ENCODE measurements at places on chromosomes 12 and 14.
A peak's percentile ranks its signal among the peaks of the same experiment; 100 is the strongest.

DNA sequence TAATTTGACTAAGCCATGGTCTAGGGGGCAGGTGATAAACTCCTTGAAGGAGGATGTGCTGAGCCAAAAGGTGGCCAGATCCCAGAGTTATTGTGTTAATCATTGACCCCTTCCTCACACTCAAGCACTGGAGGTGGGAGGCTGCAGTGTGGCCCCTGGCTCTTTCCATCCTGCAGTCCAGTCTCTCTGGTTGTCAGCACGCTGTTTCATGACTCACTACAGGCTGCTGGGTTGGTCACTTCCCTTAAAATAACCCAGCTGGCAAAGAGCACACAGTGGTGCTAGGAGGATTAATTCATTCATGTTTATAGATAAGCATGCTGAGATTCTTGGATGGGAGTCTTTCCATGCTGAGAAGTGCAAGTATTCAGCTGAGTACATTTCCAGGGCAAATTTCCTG is 228.9 kb downstream of the ANO2 start:
- DNase-seq, result no peak

DNA sequence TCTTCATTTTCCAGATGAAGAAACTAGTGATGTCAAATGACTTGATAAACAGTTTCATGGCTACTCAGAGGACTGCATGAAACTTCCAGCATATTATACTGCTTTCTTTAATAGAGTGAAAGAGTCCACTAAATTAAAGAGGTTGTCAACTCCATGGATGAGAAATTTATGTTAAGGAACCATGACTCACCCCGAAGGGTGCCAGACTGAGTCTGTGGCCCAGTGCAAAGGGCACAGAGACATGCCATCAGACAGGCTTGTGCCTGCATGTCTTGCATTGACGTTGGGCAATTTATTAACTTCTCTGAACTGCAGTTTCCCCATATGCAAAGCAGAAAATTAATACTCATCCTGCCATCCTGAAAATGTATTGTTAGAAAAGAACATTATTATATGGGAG is 382.4 kb downstream of the APAF1 start:
- DNase-seq, result no peak

DNA sequence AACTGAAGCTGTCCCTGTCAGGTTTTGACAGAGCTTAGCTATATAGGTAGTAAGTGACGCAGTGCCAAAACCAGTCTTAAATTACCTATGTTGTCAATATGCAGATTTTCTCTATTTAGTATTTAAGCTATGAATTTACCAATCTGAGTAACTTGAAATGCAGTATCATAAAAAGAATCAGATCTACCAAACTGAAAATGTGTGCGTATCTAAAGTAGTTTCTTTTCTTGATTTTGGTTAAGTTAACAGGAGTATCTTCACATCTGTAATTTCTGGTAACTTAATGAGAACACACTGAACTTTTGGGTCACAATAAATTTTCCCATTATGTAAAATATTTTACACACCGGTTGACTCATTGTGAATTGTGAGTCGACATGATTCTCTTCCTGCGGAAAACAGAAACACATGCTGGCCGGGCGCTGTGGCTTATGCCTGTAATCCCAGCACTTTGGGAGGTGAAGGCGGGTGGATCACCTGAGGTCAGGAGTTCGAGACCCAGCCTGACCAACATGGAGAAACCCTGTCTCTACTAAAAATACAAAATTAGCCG is 45.1 kb downstream of the TRAF3 start:
- no peak for DNase-seq

DNA sequence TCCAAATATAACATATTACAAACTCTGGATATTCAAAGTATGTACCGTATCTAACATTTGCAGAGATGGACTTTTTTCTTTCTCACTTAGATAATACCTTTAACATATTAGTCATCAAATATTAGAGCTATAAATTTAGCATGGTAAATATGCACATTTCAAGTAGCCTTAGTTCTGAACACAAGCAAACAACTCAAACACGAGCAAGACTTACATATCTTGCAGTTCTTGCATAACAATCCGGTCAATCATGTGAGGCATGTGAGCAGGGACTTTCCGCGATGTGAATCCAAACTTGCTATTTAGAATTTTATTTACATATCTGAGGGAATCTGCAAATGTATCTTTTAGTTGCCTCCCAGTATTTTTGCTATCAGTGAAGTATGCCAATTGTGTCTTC is 22.1 kb upstream of the SYCP3 start:
- DNase-seq, result no peak

DNA sequence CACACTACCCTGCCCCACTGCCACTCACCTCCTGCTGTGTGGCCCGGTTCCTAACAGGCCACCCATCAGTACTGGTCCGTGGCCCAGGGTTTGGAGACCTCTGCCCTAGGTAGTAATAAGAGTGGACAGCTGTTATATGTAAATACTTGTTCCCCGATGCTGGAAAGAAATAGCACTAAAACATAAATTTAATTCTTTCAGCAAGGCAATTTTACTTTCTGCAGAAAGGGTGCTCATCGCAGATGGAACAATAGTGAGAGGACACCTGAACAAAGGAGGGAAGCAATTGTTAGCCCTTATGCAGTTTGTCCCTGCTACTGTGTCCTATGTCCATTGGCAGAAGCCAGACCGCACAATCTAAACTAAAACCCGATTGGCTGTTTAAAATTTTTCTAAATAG is 5.9 kb upstream of the CYP46A1 start:
- no peak for DNase-seq

DNA sequence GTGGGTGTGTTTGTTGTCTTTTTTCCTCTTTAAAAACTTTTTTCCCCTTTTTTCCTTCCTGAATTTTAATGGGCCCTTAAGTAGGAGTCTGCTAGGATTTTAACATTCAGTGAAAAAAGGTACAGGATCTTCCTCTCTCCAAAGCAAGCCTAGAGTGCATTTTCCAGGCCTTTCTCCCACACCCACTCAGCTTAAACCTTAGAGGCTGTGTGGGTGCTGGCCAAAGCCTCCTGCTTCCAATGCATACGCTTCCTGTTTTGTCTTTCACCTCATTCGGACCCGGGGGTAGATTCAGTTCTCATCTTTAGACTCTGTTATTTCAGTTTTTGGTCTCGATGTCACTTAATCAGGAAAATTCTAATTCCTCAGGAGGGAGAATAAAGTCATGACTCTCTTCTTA is 51.2 kb downstream of the TMEM30B start:
- DNase-seq, result no peak

- no peak for DNase-seq
Observed at GRCh38 chr14:68723808-68724268, 69.0 kb downstream of the ZFP36L1 start.

- no peak for DNase-seq
Observed at GRCh38 chr12:121392325-121392716, 7.6 kb upstream of the RNF34 start.

- DNase-seq, result no peak
Observed at GRCh38 chr12:10048526-10048925, 18.0 kb downstream of the CLEC9A start.

- DNase-seq, result no peak
Observed at GRCh38 chr14:51445001-51445390, 204.9 kb downstream of the TMX1 start.

DNA sequence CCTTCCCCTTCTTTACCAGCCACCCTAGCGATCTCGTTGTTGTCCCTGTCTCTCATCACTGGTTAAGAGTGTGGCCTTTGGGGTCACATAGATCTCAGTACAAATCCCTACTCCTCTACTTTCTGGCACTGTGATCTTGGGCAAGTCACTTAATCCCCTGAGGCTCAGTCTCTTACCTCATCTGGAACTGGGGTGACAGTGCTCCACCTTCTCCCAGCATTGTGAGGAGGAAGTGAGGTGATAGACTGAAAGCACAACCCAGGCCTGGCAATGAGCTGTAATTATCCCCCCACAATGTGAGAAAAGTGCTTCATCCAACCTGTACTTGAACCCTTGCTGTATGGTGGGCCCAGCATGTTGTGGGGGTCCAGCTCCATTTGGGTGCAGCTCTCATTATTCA is 48.0 kb downstream of the IRAK3 start:
- DNase-seq, result no peak

DNA sequence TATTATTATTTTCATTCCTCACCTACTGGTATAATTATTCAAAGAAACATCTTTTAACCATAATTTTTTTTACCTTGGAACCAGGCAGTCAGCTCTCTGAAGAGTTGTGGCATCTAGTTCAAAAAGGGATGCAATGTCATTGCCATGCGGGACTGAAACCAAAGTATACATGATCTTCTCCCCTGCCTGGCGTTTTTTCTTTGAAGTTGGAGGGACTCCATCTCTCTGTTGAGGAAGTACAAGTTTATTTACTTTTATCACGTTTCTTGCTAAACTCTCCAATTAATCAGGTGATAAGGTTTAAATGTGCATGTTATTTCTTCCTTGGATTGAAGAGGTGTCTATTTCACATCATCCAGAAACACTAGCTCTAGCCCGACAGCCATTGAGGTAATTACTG is 146.6 kb downstream of the ITPR2 start:
- no peak for DNase-seq

- DNase-seq, result no peak
Observed at GRCh38 chr12:13962699-13963098, 18.7 kb downstream of the GRIN2B start.

DNA sequence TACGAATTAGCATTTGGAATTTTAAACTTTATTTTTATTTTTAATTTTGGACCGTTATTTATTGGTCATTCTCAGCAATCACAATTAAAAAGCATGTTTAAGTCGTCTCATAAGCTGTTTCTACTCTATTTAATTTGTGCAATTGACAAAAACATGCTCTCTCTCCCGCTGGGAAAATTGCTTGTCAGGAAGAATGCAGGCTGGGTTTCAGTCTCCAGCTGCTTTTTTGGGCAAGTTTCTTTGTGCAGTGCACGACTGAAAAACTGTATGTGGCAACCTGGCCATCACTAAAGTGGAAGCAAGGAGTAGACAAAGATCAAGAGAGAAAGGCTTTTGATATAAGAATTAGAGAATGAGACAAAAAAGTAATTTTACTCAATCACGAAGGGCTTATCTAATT is 941.5 kb upstream of the MDGA2 start:
- DNase-seq, result no peak

GRCh38 chr14:32408018-32408417 is 78.9 kb downstream of the AKAP6 start:
- DNase-seq, result no peak

DNA sequence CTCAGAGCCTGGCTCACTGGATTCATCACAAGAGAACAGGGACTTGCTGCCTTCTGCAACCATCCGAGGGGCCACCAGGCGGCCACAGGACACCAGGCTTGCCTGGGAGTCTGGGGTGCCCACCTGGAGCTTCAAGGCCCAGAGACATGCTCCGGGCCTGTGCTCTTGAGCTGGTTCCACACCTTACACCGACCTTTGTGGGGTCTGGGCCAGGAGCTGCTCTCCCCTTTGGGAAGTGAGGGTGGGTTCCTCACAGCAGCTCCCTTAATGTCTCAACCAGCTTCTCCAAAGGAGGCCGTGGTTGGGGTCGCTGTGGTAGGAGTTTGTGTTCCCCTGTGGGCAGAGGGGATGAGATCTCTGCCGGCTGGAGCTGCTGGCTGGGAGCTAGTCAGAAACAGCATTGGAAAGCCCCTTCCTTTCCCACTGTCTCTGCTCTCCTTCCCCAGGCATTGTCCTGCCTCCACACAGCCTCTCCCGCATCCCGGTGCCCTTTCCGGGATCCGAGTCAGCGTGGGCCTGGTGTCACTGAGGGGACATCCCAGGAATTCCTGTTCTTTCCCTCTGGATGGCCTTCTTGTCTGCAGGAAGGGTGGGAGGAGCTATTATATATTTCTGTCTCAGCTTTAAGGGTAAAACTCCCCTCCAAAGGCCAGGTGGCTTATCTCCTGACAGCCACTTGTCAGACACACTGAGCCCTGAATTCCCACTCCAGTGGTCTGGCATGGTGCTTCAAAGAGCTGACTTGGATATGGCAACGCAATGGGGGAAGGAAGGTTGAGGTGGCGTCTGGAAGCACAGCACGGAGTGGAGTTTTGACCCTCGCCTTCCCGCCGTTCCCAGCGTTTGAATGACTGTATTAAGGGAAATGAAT is 5.1 kb upstream of the PAPLN start:
- peak; percentile 26 for DNase-seq

DNA sequence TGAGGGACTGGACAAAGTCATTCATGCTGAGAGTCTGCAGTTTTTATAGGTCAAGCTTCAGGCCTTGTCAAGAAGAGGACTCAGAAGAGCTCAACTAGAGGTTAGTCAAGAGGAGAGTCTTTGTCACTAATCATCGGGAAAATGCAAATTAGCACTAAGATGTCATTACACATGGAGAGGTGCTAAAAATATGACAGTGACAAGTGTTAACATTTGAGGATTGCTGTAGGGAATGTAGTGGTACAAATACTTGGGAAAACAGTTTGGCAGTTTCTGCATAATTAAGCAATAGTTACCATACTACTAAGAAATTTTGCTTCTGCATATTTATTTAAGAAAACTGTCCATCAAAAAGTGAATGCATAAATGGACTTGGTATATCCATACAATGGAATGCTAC is 60.9 kb upstream of the CSRP2 start:
- DNase-seq, result no peak

DNA sequence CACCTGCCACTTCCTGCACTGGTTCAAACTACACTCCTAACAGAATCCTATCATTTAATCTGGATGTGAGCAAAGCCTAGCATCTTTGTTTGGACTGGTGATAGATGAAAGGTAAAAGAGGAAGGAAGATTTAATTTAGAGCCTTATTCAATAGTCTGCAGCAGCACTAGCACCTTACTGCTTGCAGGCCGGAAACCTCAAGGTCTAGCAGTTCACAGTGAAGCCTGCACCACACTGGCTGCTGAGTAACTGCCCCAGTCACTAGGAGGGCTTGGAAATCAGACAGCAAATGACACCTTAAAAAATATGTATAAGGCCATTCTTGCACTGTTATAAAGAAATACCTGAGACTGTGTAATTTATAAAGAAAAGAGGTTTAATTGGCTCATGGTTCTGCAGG is 358.0 kb downstream of the DAD1 start:
- no peak for DNase-seq

DNA sequence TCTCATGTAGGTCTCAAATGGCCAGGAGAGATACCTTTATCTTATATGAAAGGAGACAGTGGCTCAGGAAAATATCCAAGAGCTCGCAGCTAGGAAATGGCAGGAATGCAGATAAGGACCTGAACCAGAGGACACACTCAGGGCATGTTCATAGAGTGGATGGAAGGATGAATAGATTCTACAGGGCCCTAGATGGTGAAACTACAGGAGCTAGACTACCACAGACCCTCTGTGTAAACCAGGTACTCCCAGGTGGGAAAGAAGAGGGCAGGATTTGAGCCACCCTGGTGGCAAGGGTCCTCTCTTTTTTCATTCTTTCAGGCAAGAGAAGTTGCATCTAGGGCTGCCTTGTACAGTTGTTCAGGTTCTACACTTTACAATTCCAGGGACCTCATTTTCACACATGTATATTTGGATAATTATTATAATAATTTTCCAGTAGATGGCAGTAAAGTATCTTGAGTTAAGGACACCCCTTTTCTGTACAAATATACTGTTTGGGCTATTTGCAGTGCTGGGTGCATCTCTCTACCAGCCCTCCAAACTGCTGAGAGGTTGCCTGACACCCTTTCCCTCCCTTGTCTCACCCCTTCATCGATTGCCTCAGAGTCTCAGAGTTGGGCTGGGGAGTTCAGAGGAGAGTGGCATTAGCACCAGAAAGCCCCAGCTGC is 10.5 kb upstream of the ZDHHC22 start:
- DNase-seq, result peak; percentile 59

Data from hepatic stellate cell (primary cell).